PC-9 (cell line): ENCODE measurements at places on chromosomes 5 and 9.

DNA sequence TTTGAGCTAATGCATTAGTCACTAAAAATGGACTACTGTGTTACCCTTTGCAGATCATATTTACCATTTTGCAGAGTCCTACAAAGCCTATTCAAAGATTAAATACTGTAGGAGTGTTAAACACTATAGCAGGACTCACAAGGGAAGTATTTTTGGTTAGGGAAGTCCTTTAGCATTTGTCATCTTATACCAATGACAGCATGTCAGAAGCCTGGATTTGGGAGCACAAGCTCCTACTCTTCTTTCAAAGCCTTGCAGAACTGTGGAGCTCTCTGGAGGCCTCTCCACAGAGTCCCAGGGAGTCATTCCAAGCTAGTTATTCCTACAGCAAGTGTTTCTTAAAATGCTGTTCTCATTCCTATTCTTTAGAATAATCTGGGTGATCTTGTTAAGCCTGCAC is 288.8 kb downstream of the PIK3R1 start:
- no peaks in the 10 kb centered on the region for H3K27me3 ChIP-seq
- no peak overlapping the region for H3K27ac ChIP-seq
- peaks cover 12% of the 10 kb centered on the region for H3K4me1 ChIP-seq
- H3K36me3 ChIP-seq = no peaks in the 10 kb centered on the region
- no peak for DNase-seq

DNA sequence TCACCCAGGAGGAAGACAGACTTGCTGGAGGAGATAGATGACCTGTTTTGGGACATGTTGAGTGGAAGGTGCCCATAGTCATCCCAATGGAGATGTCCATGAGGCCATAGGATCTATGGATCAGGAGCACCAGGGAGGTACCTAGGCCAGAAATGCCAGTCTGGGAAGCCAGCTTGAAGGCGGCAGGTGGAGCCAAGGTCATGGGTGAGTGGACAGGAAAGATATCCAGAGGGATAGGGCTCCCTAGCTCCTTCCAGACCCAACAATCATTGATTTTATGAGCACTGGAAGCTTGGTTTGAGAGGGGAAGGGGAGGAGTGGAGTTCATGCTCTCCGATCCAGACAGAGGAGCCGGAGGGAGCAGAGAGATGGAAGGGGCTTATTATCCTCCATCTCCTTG is 252.6 kb downstream of the CDK5RAP2 start:
- H3K36me3 ChIP-seq = no peaks in the 10 kb centered on the region
- peaks cover 70% of the 10 kb centered on the region for H3K27me3 ChIP-seq
- no peak for DNase-seq
- no peak overlapping the region for H3K4me3 ChIP-seq
- no peaks in the 10 kb centered on the region for H3K4me1 ChIP-seq

DNA sequence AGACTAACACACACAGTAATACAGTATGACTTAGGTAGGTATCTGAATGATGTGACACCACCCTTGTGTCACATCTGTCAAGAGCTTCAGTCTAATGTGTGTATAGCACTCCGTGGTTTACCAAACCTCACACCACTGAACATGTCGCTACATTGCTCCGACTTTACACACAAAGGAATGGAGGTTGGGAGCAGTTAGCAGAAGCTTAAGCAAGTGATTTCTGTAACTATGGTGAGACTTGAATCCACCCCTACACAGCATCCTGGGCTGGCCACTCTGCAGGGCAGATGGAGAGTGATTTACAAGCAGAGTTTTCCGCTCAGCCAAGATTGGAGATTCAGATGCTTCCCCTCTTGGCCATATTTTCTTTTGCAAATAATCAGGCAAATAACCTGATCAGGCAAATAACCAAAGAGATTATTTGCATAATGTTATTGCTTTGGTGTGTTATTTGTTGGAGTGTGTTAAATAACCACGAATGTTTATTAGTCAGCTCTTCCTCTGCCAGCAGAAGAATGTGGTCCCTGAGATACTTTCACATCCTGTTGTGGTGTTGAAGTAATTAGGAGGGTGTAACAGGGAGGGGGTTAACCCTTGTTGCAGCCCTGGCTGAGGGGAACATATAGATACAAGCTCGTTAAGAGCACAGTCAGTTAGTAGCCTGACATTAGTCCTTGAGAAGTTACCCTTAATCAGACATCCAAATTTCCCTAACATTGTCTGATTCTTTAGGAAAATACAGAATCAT is 92.8 kb downstream of the SNX18 start:
- H3K4me3 ChIP-seq = no peak overlapping the region
- no peaks in the 10 kb centered on the region for H3K4me1 ChIP-seq
- H3K27me3 ChIP-seq = no peaks in the 10 kb centered on the region
- no peak for DNase-seq
- no peaks in the 10 kb centered on the region for H3K36me3 ChIP-seq

DNA sequence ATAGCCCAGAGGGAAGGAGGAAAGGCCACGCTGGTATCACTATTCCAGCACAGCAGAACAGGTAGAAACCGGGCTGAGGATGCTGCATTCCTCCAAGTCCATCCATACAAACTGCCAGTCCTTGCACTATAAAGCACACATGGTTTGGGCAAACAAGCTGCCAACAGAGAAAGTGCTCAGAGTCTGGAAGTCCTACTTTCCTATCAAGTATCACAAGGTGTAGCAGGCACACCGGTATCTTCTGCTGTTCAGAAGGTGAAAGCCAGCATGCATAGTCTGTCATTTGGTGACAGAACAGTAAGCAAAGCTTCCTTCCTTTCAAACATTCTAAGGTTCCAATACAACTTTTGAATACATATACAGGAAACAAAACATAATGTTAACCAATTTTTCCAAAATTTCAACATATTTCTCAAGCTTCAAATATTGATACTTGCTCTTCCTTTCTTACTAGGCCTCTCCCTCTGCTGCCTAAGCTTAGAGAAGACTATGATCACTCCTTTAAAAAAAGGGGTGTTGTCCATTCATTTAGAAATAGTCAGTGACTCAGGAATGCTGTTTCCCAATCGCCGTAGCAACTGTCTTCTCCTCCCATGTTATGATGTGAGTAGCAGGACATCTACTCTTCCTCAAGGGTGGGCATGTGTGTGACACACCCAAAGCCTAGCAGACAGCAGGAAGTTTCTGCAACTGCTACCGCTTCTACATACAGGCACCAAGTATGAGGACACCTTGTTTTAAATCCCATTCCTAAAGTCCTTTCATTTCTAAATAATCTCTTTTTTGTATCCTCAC is 14.7 kb downstream of the DIAPH1 start:
- no peaks in the 10 kb centered on the region for H3K27me3 ChIP-seq
- H3K4me3 ChIP-seq = no peak overlapping the region
- H3K36me3 ChIP-seq = no peaks in the 10 kb centered on the region
- peak; percentile 94 for DNase-seq
- peak overlapping the region; percentile 70 for H3K27ac ChIP-seq

GRCh38 chr5:96509721-96510350 is 76.8 kb upstream of the PCSK1 start:
- peaks cover 12% of the 10 kb centered on the region for H3K4me1 ChIP-seq
- no peak overlapping the region for H3K27ac ChIP-seq
- DNase-seq = no peak
- H3K36me3 ChIP-seq = no peaks in the 10 kb centered on the region

DNA sequence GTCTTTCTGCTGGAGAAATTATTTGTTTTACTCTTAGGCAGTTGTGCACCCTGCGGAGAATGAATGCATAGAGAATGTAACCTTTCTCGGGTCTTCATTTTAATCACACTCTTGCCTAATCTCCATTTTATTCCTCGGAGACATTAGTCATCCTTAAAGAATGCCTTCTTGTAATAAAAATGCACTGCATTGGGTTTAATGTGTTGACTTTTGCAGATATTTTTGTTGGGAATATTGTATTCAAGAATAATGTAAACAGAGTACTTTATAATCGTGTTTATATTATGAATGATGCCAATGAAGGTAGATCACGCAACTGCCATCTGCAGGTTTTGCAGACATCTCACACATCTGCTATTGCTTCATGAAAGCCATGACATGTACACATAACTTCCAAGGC is 1093.9 kb upstream of the CDH6 start:
- H3K36me3 ChIP-seq = no peaks in the 10 kb centered on the region
- H3K4me3 ChIP-seq = no peak overlapping the region
- no peaks in the 10 kb centered on the region for H3K27me3 ChIP-seq
- no peak for DNase-seq
- H3K4me1 ChIP-seq = 0 out of 2 replicates have a peak, but pooled peaks cover 8% of the 10 kb centered on the region

DNA sequence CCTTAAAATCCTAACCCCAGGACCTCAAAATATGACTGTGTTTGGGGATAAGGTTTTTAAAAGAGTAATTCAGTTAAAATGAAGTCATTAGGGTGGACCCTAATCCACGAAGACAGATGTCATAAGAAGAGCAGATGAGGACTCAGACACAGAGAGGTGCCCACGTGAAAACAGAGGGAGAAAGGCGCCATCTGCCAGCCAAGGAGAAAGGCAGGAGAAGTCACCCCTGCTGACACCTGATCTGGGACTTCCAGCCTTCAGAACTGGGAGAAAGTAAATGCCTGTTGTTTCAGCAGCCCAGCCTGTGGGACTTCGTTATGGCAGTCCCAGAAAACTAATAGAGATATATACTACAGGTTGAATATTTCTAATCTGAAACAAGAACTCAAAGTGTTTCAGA is 67.4 kb downstream of the ROR2 start:
- H3K4me1 ChIP-seq = no peaks in the 10 kb centered on the region
- no peak for DNase-seq
- H3K27me3 ChIP-seq = peaks cover 87% of the 10 kb centered on the region
- H3K36me3 ChIP-seq = no peaks in the 10 kb centered on the region

- no peak for DNase-seq
- H3K27ac ChIP-seq = no peak overlapping the region
- no peak overlapping the region for H3K4me3 ChIP-seq
- H3K4me1 ChIP-seq = peaks cover 4% of the 10 kb centered on the region
- H3K27me3 ChIP-seq = no peaks in the 10 kb centered on the region
- H3K36me3 ChIP-seq = no peaks in the 10 kb centered on the region
These were observed 15.7 kb upstream of the CYSTM1 start for GRCh38 chr5:140159014-140159927.

DNA sequence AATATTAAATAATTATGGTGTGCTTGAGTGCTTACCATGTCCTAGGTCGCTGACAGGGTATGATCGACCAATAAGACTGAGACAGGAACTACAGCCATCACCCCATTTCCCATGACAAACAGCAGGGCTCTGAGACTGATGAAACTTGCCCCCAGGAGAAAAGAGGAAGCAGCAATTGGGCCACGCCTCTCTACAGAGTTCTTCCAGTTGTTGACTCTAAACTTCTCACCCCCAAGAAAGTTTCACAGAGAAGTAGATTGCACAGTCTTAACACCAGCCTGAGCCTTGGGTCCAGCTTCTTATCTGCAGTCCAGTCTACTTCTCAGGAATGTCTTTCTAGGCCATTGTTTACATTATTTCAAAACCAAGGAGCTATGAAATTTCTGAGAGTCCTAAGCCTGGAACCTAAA is 182.2 kb upstream of the ANKRD55 start:
- H3K36me3 ChIP-seq = no peaks in the 10 kb centered on the region
- peaks cover 40% of the 10 kb centered on the region for H3K4me1 ChIP-seq
- DNase-seq = peak; percentile 88
- H3K27me3 ChIP-seq = no peaks in the 10 kb centered on the region
- no peak overlapping the region for H3K4me3 ChIP-seq
- peak overlapping the region; percentile 87 for H3K27ac ChIP-seq

- H3K36me3 ChIP-seq = no peaks in the 10 kb centered on the region
- no peaks in the 10 kb centered on the region for H3K4me1 ChIP-seq
- H3K4me3 ChIP-seq = no peak overlapping the region
- no peak overlapping the region for H3K27ac ChIP-seq
These were observed 95.8 kb upstream of the KLF9 start for GRCh38 chr9:70510157-70510770.

GRCh38 chr5:6843821-6844220 is 130.6 kb downstream of the TENT4A start:
- peaks cover 94% of the 10 kb centered on the region for H3K27me3 ChIP-seq
- H3K27ac ChIP-seq = no peak overlapping the region
- no peak overlapping the region for H3K4me3 ChIP-seq
- H3K4me1 ChIP-seq = no peaks in the 10 kb centered on the region
- no peaks in the 10 kb centered on the region for H3K36me3 ChIP-seq

- no peak overlapping the region for H3K27ac ChIP-seq
- no peak for DNase-seq
- no peak overlapping the region for H3K4me3 ChIP-seq
- H3K36me3 ChIP-seq = no peaks in the 10 kb centered on the region
- no peaks in the 10 kb centered on the region for H3K27me3 ChIP-seq
These were observed 32.5 kb downstream of the JAKMIP2 start for GRCh38 chr5:147750065-147750464.

DNA sequence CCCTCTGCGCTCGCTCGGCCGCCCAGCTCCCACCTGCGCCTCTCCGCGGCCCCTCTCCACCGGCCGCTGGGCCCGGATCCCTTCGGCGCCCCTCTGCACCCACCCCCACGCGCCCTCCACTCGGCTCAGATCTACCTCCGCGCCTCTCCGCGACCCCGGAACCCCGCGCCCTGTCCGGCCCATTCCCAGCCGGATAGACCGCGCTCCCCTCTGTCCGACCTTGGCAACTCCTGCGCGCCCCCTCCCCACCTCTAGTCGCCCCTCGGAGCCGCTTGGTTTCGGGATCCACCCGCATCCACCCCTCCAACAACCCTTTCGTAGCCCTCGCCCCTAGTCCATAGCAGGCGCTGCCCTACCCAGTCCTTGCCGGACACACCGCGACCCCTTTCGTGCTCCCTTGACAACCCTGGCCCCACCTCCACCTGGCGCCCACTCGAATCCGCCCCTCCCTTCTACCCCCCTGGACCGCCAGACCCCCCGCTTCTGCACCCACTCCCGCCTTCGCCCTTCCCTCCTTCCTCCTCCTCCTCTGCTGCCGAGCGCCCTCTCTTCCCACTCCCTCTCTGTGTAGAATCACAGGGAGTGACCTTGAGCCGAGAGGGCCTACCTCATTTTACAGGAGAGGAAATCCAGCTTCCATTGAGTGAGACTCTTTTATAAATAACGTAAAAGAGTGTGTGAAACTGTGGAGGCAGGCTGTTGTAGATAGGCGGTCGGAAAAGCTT is 525 bp upstream of the AK3 start:
- peak overlapping the region; percentile 73 for H3K4me3 ChIP-seq
- peak; percentile 7 for DNase-seq
- H3K4me1 ChIP-seq = peaks cover 16% of the 10 kb centered on the region
- no peaks in the 10 kb centered on the region for H3K27me3 ChIP-seq
- no peaks in the 10 kb centered on the region for H3K36me3 ChIP-seq

DNA sequence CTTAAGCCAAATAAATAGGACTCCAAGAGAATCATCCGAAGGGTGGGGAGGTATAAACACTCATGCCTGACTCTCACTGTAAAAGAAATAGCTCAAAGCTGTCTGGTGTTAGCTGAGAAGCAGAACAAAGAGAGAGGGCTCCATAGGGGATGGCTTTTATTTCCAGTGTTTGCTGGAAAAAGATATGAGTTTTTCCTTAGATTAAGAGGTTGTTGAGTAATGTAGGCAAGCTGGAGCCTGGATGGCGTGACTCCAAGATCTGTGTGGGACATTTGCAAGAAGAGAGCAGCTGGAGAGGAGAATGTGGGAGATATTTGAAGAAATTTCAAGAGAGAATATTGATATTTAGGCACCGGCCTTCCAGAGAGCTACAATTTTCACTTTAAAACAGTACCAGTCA is 793.7 kb upstream of the RGMB start:
- no peak overlapping the region for H3K27ac ChIP-seq
- H3K4me3 ChIP-seq = no peak overlapping the region
- H3K27me3 ChIP-seq = no peaks in the 10 kb centered on the region
- no peaks in the 10 kb centered on the region for H3K36me3 ChIP-seq
- H3K4me1 ChIP-seq = no peaks in the 10 kb centered on the region
